Mammary epithelial cell (primary cell): ENCODE measurements at places on chromosomes 2 and 18. TPM values are rescaled to one million over a fixed set of nuclear protein-coding genes. Genes with fewer than 3 reads are reported as not detected.

Gene HAT1
- 38.7 and 56.3 TPM in 2 replicates for total RNA-seq

Gene CAPN10
- 16.0 TPM for total RNA-seq

Gene RPL37A
- 855 TPM for total RNA-seq

Gene OSR1
- 9.4 and 45.9 TPM in 2 replicates for total RNA-seq

Gene MYL12A
- total RNA-seq, result 570 TPM

Gene UGT1A3
- 0.37 and 0.40 TPM in 2 replicates for total RNA-seq

Gene RIT2
- total RNA-seq, result not detected

Gene C2orf92
- 1.8 and 2.8 TPM in 2 replicates for total RNA-seq

Gene TAF4B
- total RNA-seq, result 6.5 TPM

Gene SH3RF3
- total RNA-seq, result 0.33 and 0.45 TPM in 2 replicates

DNA sequence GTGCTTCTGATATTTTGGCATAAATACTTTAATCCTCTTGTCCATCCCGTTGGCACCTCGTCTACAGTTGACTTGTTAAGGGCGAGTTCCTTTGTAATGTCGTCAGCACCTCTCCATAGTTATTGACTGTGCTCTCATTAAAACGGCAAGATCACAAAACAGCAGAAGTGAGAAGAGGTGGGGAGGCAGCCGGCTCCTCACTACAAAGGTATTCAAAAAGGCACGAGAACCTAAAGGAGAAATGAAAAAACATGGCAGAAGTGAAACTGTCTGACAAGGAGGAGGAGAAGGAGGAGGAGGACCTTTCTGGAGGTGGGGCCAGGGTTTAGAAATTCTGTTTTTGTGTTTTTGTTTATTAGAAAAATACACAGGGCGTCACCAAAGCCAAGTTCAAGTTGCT is 235.6 kb downstream of the BCL11A start:
- DNase-seq, result no peak

DNA sequence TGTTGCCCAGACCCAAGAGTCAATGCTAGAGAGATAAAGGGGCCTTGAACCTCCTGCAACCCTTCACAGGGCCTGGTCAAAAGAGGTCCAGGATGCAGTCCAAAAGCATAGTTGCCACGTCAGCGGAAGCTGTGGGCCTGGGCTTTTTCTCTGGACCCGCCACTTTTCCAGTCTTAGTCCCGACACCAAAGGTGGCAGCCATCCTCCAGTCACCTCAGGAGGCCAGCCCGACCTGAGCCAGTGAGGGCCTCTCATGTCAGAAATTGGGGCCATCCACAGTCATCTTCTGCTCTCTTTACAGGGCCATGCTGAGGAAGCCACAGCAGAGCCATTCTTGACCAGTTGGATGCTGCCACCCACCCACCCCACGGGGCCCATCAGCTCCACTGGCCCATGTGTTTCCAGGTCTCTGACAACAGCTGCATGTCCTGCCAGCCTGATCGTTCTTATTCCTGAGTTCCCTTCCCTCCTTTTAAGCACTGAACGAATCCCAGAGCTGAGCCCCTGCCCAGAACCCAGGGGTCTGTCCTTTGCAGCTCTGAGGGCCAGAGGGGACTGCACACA is 34.1 kb upstream of the KLHL29 start:
- no peak for DNase-seq

DNA sequence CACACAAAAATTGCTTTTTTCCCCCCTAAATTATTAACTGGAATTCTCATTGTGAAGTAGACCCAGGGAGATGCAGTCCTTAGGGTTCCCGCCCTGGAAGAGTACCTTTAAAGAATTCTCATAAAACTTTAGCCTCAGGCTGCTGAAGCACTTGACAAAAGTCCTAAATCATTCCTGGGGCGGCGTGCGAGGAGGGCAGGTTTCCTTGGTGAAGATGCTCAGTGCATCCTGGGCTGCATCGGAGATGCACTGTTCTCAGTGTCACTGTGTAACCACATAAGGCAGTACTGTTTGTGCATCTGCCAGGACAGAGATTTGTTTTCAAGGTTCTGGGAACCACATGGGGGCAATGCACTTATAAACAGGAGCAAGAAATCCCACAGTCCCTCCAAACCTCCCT is 62.6 kb downstream of the ZNF236 start:
- DNase-seq, result no peak

DNA sequence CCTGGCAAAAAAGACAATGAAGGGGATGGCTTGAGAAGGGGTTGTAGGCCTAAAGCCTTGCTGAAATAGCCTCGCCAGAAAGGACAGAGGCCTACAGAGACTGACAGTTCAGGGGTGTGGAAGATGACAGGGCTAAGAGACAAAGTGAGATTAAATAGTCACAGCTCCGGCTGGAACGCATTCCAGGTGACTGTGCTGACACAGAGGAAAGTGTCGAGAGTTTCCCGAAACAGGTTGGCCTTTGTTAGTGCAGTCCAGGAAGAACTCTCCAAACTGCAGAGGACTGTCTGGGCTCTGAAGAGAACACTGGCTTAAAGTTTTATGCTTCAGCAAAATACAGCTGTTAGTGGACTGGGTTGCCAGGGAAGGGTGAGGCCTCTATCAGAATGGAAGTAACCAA is 52.8 kb downstream of the METTL4 start:
- DNase-seq, result no peak

GRCh38 chr18:41517142-41517541 is 437.9 kb upstream of the PIK3C3 start:
- no peak for DNase-seq

DNA sequence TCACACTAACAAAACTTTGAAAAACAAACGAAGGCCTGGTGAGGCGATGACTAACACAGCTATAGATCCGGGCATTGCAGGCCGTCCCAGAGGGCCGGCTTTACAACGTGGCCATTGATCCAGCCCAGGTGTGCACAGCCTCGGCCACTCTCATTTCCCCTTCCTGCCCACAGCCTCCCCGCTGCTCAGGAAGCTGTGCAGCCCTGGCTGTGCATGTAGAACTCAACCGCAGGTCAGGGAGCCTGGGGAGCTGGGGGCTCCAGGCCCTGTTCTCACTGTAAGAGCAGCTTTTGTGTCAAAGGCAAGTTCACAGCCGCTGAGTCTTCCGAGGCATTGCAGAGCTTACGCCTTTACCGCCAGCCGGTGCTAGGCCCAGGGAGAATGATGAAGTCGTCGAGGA is 87.2 kb downstream of the LONRF2 start:
- no peak for DNase-seq

DNA sequence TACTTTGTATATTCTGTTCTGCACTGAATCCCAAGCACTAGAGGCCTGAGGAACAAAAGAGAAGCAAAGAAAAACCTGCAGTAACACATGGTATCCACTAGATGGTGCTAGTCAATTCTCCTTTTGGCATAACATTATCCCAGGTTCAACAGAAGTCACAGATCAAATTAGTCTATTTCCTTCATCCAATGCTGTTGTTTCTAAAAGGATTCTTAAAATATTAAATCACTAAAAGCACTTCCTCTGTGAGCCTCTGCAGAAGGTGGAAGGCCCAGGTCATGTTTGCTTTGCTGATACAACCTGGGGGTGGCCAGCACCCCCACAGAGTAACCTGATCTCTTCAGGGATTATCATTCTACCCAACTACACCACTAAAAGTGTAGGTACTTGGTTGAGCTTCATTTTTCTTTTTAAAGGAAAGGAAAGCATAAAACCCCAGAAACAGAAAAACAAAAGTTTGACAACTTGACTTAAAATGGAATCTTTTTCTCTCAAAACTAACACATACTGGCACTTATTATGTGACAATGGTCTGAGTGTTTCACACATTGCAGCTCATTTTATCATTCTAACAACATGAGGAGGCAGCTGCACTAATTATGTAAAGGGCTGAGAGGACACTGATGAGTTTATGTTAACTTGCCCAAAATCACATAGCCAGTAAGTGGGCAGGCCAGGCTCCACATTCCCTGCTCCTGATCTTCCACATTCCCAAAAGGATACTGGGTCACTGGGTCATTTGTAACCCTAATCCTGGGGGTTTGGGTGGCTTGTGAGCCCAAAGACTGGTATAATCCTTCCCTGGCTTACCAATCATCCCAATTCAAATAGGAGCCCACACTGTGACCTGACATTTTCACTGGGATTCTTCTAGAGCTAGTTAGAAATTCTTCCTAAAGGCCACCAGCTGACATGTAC is 66.8 kb upstream of the DNER start:
- DNase-seq, result peak; percentile 31

GRCh38 chr2:51990684-51991083 is 958.8 kb upstream of the NRXN1 start:
- DNase-seq, result no peak

DNA sequence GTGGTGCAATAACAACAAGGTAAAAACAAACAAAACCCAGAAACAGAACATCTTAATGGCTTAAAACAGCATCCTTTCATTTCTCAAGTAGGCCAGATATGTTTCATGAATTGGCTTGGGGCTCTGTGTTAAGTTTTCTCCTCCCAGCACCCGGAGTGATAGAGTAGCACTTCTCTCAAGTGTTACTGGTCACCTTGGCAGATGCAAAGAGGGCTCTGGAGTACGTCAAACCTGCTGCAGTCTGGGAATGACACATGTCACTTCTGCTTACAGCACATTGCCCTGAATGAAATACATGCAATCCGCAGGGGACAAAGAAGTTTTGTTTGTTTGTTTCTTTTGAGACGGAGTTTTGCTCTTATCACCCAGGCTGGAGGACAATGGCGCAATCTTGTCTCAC is 639.3 kb downstream of the CNTNAP5 start:
- no peak for DNase-seq

GRCh38 chr2:214550786-214551185 is 139.9 kb downstream of the VWC2L start:
- DNase-seq, result no peak

- DNase-seq, result peak; percentile 5
Observed at GRCh38 chr2:206127656-206128055, 31.6 kb downstream of the NDUFS1 start.

DNA sequence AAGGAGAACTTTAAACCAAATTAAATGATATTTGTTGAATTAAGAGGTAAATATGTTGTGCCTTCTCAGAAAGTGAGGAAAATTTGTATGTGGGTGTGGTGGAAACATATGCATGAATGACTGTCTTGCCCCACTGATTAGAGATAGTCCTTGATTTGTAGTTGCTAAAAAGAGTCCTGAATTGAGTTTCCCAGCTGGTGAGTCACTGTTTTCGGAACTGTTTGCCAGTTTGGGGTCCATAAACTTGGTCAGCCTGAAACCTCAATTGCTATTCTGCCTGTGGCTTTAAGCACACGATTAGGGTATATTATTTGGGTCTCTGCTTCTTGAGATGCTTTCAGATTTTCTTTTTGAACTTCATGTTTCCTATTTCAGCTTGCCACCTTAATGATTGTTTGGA is 53.3 kb downstream of the PIKFYVE start:
- no peak for DNase-seq

DNA sequence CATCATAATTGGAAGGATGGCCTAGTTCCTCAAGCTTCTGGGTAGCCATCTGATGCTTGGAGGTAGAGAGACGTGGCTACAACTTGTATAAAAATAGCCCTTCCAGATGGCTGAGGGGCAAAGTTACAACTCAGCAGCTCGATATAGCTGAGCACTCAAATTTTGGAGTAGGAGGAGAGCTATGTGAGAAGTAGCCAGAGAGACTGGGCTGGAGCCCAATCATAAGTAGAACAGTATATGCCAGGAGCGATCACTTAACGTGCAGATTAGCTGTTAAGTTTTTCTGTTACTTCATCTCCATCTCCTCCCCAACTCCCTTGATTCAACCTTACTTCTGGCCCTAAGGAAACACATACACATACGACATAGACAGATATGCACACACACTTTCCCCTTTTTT is 28.8 kb downstream of the CNRIP1 start:
- DNase-seq, result no peak

- DNase-seq, result no peak
Observed at GRCh38 chr2:137369106-137369505, 595.2 kb upstream of the HNMT start.

GRCh38 chr2:174729797-174730697 is 34.2 kb downstream of the CHRNA1 start:
- DNase-seq, result no peak

DNA sequence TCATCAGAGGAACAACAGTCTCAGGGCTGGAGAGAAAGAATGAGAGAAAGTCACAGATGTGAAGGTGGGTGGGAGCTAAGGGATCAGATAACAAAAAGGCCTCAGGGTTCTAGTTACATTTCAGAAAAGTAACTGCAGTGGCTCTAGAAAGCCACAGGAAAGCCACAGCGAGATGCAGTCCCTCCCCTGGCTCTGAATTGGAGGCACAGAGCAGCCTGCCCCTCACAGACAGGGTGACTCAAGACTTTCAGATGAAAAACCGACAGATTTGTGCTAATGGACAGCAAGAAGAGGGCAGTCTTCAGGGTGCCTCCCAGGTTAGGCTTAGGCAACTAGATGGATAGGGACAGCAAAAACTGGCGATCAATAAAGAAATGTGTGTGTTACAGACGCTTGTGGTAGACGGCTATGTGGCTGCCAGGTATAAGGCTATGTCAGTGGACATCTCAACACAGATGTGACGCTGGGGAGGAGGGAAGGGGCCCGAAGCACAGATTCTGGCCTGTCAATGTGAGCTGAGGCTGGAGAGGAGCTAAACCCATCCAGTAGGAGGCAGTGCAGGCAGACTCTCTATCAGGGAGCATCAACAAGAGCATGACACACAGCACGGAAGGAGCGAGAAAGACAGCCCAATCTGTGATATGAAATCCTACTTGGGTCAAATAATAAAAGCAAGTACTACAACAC is 26.2 kb downstream of the UNC50 start:
- peak; percentile 1 for DNase-seq

- DNase-seq, result peak; percentile 12
Observed at GRCh38 chr2:68287580-68288441, 31.9 kb downstream of the CNRIP1 start.

DNA sequence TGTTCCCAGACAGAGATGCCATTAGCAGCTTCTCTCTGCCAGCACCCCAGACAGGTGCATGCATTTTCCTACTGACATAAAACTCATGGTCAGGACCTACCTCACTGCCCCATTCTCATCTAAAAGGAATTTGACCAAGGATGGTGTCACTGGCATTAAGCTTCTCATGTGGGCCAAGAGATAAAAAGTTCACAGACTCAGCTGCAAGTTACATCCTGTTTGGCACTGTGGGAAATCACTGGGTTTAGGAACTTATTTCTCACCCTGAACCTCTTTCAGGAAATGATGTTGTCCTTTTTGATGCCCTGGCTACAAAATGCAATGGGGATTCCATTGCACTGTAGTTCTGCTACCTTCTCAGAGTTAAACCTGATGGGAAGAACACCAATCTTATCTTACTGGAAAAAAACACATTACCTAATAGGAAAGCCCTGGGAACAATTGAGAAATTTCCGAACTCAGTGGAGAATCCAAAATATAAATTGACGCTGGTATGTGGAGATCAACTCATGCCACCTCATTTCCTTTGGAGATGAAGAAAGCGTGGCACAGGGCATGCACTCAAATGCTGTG is 252.1 kb upstream of the COPS8 start:
- peak; percentile 82 for DNase-seq

GRCh38 chr18:8901019-8901418 is 195.7 kb downstream of the MTCL1 start:
- no peak for DNase-seq
